Activated T-helper 1 cell treated with anti-CD3 and anti-CD28 coated beads, Interleukin-2, amount 50 U/mL, for 16 hours (primary cell): ENCODE measurements at places on chromosomes 1 and 21.

DNA sequence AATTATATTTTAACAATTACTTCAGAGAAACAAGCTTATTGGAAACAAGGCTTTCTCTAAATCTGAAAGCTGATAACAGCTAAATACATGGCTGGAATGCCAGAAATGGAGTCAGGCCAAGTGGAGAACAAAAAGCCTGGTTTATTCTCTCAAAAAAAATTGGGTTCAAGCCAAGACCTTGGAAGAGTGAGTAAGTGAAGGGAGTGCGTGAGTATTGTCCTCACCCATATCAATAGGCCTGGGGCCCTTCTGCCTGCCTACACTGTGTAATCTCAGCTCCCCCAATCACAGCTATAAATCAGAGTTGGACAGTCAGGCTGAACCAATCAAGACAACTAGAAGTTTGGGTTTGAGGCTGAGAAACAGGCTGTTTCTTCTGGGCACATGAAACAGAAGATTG, 7.4 kb downstream of the KYAT3 start:
- DNase-seq, result no peak

DNA sequence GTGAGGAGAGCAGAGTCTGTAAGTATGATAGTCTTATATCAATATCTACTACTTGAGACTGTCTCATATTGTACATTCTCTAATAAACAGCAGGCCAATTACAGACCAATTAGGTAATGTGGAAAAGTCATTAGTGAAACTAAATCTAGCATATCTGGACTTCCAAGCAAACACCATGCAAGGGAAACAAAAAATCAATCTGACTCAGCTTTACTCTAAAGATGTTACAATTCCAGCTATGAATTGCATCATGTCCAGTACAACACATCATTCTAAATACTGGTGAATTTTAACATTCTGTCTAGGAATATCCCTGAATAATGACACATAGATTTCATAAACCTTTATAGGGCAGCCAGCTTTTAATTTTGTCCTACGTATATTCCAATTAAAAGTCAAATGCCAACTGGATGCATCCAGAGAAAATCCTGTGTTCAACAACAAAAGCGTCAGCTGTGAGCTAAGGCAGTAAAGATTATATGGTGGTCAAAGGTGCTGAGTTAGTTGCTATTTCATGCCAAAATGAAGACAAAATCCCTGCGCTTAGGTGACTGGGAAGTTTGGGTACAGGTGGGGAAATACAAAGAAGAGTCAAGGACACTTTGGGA, 159.3 kb downstream of the TTLL7 start:
- no peak for DNase-seq

DNA sequence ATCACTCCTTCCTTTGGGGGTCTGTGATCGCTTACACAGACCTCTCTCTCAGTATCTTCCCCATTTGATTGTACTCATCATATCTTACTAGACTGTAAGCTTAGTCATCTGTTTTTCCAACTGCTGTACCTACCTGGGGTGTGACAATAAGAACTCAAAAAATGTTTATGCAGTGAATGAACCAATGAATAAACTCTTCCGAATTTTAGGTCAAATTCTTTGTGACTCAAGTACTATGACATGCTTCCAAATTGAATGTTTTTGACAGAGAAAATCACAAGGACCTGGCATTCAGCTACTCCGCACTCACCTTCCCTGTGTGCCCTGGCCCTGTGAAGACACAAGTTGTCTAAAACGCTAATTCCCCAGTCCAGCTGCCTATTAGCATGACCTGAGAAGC, 42.1 kb downstream of the TMCO4 start:
- DNase-seq, result no peak

DNA sequence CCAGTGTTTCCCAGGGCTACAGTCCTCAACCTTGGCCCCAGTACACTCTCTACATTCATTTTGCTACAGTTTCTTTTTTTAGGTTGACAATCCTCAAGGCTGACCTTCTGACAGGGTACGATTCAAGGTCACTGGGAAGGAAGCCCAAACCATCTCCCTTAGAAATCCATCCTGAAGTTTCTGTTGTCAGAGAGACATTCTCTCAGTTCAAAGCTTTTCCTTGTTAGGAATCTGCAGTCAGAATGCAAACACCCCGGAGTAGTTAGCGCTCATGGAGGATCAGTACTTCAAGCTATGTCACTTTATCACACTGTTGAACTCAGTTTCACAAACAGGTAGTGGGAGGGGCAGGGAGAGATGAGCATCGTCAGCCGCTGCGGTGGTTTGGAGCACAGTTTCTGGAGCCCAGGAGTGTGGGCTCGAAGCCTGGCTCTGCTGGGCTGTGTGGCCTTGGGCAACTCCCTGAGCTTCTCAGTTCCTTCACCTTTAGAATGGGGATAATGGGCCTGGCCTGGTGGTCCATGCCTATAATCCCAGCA, 4.2 kb downstream of the SLC2A5 start:
- DNase-seq, result no peak

- no peak for DNase-seq
These were observed 318.8 kb upstream of the DEPDC1 start for GRCh38 chr1:68815632-68816031.

DNA sequence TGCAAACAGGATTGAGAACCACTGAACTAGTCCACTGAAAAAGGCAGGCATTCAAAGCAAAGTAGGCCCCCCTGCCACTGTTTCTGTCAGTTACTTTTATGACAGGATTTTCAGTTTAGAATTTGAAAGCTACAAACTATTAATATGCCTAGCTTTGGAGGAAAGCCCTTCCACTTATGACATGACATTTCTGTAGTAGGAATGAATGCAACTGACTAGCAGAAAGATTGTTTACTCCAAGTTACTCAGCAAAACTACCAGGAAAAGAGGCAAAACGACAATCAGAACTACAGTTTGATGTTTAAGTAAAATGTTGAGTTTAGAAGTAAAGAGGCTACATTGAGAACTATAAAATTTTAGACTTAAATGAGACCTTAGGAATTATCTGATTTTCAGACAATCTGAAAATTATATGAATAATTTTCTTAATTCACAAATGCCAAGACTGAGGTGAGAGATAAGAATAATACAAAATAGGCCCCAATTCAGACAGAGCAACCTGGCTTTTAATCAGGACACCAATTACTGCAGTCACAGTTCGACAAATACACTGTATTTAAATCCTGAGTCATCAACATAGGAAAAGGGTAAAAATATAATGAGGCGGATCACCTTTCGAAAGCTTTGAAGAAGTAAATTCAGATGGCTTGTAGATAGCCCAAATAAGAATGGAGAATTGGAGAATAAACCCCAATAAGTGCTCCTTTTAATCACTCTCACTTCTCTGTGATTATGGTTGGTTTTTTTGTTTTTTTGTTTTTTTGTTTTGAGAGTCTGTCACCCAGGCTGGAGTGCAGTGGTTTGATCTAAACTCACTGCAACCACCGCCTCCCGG, 2.2 kb downstream of the PRKAB2 start:
- no peak for DNase-seq

GRCh38 chr1:240797050-240797449, 185.1 kb upstream of the GREM2 start:
- no peak for DNase-seq

GRCh38 chr1:168843401-168843800, 114.4 kb upstream of the DPT start:
- no peak for DNase-seq

DNA sequence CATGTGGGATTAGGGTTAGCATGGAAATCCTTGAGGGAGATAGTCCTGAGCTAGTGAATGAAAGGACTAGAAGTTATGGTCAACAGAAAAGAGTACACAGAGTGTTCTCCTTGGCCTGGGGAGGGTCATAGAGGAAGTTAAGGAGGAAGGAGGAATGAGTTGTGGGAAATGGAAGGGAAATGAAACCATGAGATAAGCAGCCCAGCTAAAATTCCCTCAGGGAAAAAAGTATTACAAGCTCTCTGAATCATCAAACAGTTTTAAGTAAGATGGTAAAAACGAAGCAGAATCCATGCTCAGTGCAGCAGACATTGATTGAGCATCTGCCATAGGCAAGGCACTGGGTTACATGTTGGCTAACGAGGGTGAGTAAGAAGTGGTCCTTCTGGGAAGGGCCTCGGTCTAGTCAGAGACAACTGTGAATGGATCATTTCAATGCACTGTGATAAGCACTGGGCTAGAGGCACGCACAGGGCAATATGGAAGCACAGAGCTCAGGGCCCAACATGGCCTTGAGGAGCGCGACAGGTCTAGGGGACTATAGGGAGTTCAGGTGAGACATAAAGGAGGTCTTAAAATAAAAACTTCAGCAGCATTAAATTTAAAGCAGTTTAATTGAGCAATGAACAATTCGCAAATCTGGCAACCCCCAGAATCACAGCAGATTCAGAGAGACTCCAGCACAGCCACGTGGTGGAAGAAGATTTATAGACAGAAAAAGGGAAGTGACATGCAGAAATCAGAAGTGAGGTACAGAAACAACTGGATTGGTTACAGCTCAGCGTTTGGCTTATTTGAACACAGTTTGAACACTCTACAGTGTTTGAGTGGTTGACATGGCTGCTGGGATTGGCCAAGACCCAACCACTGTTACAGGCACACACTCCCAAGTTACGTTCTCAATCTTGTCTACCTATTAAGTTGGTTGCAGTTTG, 219.5 kb downstream of the HLX start:
- no peak for DNase-seq

DNA sequence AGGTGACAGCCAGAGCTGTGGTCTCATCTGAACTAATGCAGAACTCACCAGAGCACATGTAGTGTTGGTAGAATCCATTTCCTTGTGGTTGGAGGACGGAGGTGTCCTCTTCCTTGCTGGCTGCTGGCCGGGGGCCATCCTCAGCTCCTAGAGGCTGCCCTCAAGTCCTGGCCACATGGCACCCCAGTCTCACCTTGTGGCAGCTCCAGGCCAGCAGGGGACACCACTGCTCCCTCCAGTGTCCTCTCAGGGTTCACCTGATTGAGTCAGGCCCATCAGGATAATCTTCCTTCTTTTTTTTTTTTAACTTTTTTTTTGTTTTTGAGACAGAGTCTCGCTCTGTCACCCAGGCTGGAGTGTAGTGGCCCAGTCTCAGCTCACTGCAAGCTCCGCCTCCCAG, 2.9 kb downstream of the KCNE1 start:
- no peak for DNase-seq
